ENCODE measurements at places on chromosomes 12 and 14.
A peak's percentile ranks its signal among the peaks of the same experiment; 100 is the strongest.

DNA sequence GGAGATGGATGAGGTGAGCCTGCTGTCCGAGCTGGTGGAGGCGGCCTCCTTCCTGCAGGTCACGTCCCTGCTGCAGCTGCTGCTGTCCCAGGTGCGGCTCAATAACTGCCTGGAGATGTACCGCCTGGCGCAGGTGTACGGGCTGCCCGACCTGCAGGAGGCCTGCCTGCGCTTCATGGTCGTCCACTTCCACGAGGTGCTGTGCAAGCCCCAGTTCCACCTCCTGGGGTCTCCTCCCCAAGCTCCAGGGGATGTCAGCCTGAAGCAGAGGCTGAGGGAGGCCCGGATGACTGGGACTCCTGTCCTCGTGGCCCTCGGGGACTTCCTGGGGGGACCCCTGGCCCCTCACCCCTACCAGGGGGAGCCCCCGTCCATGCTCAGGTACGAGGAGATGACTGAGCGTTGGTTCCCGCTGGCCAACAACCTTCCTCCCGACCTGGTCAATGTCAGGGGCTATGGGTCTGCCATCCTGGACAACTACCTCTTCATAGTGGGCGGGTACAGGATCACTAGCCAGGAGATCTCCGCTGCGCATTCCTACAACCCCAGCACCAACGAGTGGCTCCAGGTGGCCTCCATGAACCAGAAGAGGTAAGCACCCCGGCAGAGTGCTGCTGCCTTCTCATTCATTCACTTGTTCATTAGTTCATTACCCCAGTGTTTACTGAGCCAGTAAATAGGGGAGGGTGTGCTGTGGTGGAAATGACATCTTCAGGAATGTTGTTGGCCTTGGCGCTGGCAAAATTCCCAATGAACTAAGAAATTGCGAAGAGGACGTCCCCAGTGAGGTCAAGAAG, 774 bp upstream of the MANSC4 start:
- DNase-seq: peak; percentile 11

GRCh38 chr14:61110316-61111082, 129.5 kb downstream of the SLC38A6 start:
- no peak for DNase-seq

DNA sequence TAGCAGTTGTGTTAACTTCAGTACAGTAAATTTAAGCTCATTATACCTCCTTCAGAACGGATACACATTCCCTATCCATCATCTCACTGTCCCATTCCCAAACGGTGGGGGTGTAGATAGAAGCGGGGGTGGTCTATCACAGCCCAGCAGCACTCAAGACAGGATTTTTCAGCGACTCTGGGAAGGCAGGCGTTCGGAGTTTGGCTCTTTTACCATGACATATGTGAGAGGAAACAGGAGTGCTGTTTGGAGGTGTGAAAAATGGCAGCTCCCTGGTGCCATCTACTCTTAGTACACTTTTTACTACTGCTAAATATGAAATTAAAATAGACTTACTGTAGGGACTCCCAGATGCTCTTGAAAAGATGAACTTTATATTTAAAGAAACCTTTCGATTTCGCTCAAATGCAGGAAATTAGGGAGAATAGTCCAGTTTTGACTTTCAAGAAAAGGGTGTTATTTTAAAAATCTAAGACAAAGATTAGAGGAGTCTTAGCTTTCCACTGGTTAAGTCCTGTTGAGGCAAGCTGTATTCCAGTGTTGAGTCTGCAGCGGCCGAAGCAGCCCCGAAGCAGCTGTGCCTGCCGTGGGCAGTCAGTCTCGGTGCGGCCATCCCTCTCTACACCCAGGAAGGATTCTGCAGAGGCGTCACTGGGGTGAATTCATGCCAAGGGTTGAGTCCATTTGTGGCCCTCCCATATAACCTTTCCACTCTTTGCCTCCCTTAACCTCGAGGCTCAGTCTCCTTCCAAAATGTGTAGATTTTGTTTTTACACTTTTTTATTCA, 42.1 kb downstream of the KCNMB4 start:
- DNase-seq: no peak

DNA sequence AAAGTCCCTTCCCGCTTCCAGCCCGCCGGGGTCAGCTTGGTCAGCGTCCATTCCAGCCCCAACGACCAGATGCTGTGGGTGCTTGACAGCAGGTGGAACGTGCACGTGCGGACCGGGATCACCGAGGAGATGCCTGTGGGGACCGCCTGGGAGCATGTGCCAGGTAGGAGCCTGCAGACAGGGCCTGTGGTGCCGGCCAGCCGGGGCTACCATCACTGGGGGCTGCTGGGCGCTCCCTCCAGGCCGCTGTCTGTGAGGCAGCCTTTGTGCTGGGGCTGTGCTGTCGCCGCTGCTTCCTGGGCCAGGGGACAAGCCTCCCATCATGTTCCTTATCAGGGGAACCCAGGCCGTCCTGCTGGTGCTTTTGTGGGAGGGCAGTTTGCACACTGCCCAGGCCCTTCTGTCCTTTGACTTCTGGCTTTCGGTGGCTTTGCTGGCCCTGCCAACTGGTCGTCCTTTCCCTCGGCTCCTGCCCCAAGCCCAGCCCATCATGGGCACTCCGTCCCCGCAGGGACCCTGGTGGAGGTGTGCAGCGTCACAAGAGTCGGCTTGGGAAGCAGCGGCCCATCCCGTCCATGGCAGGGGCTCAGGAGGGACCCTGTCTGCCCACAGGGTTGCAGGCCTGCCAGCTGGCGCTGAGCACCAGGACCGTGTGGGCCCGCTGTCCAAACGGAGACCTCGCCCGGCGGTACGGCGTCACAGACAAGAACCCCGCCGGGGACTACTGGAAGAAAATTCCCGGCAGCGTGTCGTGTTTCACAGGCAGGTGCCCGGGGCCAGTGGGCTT, 12.4 kb downstream of the ANKRD9 start:
- DNase-seq: no peak

GRCh38 chr12:114030451-114030850, 64.3 kb upstream of the RBM19 start:
- DNase-seq: peak; percentile 36

- no peak for DNase-seq
Measured at GRCh38 chr14:99508896-99509629, 27.9 kb downstream of the CCNK start.

- DNase-seq: no peak
Measured at GRCh38 chr14:84181072-84181471, 1348.9 kb upstream of the FLRT2 start.

DNA sequence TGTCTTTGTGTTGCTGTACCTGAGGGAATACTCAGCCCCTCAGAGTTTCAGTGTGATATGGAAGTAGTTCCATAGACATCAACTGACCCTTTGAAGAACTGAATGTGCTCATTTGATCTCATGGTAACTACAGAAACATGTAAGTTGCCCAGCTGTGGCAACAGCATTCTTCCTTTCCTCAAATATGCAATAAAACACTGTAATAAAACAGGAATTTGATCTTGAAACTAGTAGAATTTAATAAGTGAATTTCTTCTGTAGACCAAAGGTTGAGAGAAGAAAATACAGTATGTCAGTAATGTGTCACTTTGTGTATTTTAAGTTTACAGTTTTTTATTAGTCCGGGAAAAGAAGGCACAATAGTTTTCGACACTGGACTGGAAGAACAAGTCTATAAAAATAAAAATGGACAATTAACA, 31.9 kb downstream of the KCTD10 start:
- no peak for DNase-seq

DNA sequence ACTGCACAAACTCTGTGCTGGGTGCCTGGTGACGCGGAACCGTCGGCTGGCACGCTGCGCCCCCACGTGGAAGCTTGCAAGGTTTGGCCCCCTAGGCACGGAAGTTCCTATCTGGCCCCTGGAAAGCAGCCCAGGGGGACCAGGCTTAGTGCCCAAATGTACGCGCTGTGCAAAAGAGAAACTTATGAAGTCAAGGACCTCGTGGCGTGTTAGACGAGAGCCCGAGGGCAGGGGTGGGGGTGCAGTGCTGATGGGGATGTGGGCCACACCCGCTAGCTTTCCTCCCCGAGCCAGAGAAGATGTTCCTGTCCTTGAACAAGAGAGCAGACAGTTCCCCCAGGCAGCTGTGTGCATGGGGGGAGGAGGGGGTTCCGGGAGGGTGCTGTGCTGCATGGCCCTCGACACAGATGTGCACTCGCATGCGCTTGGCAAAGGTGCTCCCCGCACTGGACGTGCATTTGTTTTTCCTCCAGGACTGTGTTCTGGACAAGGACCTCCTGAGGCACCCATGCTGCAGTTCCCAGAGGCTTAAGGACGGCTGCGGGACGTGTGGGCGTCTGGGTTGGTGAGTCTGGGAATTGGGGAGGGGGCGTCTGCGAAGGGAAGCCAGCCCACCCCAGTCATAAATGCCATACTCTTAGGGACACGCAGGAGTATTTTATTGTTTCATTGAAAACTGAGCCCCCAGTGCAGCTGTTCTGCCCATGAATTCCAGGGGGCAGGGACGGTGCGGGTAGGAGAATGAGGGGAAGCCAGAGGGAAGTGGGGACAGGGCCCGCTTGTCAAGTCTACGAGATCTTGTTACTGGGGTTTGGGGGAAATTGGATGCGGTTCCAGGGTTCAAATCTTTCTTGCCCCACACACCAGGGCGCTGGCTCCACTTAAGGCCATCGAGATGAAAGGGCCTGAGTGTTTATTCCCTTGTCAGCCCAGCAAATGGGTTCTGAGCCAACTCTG, 80.0 kb downstream of the NTF3 start:
- no peak for DNase-seq

- no peak for DNase-seq
Measured at GRCh38 chr12:92585115-92585727, 117.6 kb upstream of the PLEKHG7 start.

DNA sequence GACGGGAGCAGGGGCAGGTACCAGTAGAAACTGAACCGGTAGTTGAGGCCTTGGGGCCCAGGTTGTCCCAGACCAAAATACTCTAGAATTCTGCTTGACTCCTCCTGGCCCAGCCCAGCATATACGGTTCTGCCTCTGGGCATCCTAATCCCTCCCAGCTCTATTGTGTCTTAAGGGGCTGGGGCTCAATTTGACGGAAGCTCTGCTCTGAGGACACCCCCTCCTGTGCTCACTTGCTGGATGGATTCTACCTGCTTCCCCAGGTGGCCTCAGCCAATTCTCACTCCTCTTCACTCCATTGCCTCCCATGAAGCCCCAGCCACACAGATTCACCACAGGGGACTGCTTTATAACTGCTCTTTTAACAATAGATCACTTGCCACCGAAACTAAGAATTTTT, 219.5 kb upstream of the FKBP4 start:
- DNase-seq: no peak

DNA sequence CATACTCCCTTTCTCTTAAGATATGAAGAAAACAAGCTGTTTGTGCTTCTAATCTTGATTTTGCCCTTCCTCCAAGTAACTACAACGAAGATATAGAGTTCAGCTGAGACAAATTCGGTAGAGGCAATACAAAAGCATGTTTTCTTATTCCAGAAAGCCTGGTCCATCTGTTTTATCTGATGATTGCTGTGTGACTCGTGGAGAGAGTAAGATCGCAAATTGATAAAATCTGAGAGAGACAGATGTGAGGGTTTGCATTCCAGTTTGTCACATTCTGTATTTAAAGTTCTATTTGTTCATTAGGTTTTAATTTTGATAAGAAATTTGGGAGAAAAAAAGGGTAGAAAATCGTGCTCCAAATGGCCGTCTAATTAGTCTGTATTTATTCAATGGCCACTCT, 192.1 kb downstream of the CPNE8 start:
- no peak for DNase-seq

DNA sequence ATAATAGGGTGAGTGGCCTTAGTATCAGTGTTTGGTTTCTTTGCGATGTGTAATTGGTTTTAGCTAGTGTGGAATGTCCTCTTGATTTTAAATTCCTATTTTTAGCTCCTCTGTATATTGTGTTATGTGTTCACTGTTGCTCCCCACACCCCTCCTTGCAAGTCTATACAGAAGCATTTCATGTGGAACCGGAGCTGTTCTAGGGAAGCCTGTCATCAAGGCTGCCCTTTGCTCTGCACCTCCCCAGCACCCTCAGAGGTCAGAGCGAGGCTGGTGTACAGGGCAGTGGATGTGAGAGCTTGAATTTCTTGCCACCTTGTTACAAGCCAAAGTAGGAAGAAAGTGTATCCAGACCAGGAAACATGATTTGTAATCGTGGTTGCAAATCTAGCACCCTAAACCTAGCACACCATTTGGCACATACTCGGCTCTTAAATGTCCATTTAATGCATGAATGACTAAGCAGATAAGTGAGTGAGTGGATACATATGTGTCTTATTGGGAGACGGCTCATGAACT, 376.8 kb downstream of the RGS6 start:
- DNase-seq: no peak

- no peak for DNase-seq
Measured at GRCh38 chr12:107594995-107595394, 90.6 kb upstream of the PWP1 start.

DNA sequence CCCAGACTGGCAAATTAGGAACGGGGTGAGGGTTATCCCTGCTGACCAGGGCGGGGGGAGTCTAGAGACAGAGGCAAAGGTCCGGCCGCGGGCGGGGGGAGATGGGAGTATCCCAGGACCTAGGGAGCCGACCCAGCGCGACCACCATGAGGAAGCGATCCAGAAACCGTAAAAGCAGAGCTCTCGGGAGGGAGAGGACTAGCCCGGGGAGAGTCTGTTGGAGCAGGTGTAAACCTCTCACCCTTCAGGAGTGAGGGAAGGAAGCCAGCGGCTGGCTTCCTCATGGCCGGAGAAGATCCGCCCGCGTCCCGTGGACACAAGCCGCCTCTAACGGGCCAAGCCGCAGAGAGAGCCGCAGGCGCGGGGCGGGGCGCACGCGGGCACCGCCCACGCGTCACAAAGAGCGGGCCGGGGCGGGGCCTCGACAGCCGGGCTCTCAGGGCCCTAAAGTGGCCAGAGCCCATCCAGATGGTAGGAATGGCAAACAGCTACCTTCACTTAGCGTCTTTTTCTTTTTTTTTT, at the start of gene ACRBP:
Gene ACRBP, minus strand, starts transcription at position 350 of the 522 bp plus-strand sequence. Its CDS starts 66 bp downstream, at position 284.
- DNase-seq: no peak

- DNase-seq: no peak
Measured at GRCh38 chr12:84464616-84465015, 448.0 kb downstream of the SLC6A15 start.

DNA sequence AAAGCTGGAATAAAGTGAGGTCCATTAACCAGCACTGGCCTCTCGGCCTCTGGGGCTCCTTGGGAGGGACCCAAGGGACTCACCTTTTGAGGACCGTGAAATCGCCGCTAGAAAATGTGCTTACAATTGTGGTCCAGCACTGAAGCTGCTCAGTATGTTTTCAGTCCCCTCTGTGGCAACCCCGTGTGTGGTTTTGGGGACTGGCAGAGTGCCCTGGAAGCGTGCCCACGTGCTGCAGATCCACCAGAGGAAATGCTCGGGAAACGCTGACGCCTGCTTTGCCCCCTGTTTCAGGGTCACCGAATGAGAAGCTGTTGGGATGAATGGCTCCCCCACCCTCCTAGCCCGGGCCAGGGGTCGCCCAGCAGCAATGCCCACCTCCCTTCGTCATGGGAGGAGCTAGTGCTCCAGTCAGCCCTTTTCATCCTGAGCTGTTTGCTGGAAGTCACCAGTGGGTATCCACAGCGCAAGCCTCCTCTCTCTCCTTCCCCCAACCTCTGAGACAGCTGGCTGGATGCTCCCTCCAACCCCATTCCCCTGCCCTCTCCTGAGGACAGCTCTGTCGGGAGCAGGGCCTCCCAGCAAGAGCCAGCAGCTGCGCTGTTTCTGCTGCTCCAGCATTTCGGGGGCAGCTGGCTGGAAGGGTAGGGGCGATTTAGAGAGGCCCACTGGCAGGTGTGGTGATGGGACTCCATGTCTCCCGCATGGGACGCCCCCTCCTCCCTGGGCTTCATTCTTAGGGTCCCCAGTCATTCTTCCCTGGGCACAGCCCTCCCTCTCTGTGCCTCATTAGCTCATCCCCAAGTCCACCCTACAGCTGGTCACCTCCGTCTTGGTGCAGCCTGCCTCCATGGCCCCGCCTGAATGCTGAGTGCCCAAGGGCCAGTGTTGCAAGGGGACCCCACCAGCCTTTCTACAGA, 33.2 kb upstream of the PPP1R13B start:
- no peak for DNase-seq

GRCh38 chr14:101027966-101028365, 124.4 kb upstream of the RTL1 start:
- no peak for DNase-seq
